ENCODE measurements at places on chromosomes 7 and 10.

GRCh38 chr10:63573068-63573697, 52.0 kb downstream of the REEP3 start:
- no peak for DNase-seq

DNA sequence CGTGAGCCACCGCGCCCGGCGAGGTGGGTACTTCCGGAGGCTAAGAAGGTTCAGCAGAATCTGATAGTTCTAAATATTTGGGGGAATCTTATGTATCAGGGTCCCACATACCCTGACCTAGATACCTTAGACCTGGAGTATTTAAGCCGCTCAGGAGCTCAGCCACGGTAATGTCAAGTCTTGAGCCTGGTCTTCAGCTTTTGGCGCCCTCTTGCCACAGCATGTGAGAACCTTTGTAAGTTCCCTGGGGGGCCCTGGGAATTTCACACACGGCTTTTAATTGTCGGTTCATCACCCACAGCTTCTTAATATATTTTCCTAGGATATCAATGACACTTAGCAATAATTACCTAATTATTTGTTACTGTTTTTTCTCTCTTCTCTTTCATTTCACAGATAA, 324.3 kb upstream of the GALNT17 start:
- no peak for DNase-seq

DNA sequence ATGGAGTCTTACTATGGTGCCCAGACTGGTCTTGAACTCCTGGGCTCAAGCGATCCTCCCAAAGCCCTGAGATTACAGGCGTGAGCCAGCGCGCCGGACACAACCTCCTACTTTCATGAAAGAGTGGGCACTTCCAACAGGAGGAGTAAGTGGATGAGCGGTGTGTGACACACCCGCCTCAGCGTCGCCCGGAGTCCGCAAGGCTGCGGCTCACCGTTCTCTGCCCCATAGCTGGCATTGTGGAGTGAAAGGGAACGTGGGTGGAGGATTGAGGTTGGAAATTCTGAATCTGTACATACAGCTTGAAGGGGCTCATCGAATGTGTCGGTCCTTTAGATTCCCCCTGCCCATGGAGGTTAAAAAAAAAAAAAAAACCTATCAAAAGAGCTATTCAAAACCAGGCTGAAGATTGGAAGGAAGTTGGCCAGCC, 524 bp upstream of the PRXL2A start:
- no peak for DNase-seq

DNA sequence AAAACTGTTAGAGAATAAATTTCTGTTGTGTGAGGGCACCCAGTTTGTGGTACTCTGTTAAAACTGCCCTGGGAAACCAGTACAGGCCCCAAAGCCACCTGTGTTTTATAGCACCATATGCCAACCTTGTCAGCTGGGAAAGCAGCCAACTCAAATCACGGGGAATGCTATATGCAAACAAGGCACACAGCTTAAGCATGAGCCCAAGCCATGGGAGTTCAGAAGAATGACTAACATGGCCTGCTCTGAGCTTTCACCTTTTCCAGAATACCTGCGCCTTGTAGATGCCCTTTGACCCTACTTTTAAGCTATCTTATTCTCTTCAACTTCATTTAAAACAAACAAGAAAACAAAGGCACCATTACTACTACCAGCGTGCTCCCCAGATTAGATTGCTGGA, 5.5 kb upstream of the SLC25A13 start:
- DNase-seq = no peak

- no peak for DNase-seq
Measured at GRCh38 chr7:34074421-34074820, 169.1 kb downstream of the BMPER start.
